ENCODE measurements at places on chromosomes 7 and 10.

DNA sequence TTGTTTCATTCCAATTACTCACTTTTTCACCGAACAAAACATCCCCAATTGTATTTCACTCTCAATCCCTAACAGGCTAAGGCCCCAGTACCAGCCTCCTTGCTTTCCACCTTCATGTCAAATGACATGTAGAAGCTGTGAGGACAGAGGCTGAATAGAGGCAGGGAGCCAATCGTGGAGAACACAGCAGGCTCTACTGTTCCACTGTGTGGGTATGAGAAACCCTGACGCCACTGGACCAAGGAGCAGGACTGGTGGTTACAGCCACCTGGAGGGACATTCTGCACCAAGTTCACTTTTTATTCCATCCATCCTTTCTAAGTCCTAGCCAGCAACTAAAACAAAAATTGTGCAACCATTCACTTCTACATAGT is 502.8 kb downstream of the SORCS1 start:
- no peak for DNase-seq

- no peak for DNase-seq
Observed at GRCh38 chr10:72821606-72822005, 71.9 kb upstream of the OIT3 start.

DNA sequence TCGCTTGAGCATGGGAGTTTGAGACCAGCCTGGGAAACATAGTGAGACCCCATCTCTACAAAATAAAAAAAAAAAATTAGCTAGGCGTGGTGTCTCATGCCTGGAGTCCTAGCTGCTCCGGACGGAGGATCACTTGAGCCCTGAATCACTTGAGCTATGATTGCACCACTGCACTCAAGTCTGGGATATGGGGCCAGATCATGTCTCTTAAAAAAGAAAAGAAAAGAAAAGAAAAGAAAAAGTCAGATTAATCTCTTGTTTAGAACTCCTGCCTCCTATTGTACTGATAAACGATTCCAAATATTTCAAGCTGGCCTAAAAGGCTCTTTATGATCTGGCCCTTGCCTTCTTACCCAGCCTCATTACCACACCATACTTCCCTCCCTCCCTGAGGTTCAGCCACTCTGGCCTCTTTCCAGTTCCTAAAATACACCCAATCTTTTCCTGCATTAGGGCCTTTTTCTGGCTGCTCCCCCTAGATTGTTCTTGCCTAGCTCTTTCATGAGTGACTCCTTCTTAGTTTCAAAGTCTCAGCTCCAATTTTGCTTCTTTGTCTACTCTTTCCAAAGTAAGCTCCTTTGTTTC is 41.7 kb downstream of the VCL start:
- DNase-seq, result no peak

DNA sequence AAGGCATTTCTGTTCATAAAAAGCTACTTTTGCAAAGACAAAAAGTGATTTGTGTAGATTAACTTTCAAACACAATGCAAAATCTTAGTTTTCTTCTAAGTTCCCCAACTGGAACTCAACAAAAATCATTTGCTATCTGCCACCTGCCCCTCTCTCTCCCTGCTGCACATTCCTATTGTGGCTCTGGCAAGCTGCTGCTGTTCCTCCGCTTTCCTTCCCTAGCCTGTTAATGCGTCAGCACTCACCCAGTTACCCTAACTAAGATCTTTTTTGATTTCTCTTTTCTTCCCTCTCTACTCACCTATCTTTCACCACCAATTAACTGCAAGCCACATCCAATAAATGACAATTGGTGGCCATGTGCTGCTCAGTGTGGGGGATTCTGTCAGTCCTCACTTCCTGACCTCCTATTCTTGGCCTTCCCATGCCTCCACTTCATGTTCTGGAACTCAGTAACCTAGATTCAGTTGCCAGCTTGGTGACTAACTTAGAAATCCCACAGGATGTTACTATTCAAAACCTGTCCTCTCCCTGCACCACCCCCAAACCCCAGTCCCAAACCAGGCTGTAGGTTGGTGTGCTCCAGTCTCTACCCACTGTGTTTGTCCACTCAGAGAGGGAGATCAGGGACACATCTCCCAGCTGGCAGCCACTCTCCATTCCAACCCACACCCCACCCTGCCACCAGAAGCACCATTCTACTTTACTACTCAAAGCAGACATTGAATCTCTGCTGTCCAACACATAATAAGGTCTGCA is 140.2 kb upstream of the CTTNBP2 start:
- DNase-seq, result no peak

GRCh38 chr7:74398426-74398825 is 55.3 kb upstream of the GTF2IRD1 start:
- no peak for DNase-seq

- no peak for DNase-seq
Observed at GRCh38 chr10:97531401-97531986, 32.8 kb downstream of the UBTD1 start.

- no peak for DNase-seq
Observed at GRCh38 chr10:113957013-113957412, 86.7 kb upstream of the ADRB1 start.

GRCh38 chr10:125694883-125695282 is 11.9 kb upstream of the TEX36 start:
- DNase-seq, result no peak

GRCh38 chr7:63012633-63013183 is 985.9 kb upstream of the ZNF722 start:
- no peak for DNase-seq

GRCh38 chr10:43880160-43880559 is 231.5 kb upstream of the ZNF32 start:
- no peak for DNase-seq

DNA sequence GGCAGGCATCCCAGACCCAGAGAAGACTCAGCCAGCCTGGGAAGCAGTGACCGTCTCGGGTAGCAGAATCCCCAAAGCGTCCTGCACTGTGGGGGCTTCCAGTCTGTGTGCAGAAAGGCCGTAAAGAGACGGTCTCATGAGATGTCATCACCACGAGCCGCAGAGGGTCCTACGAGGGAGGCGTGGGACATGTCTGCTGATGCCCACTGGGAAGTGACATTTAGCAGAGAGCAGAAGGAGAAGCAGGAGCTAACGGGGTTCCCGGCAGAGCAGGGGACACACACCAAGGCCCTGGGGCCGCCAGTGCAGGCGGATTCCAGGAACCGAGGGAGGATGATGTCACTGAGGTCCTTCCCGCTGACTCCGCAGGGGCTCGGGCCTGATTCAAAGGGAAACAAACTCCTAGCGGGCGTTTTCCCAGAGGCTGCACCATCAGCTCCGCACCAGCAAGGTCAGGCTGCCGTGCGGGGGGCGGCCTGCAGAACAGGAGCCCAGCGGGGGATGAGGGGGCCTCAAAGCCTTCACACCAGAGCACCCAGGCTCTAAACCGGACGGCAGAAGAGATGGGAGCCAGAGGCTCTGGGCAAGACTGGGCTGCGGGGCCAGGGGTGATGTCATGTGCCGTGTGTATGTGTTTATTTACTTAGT is 85.4 kb upstream of the PDGFA start:
- DNase-seq, result no peak

GRCh38 chr7:100680576-100681271 is 7.2 kb downstream of the GNB2 start:
- no peak for DNase-seq

GRCh38 chr7:91427051-91427450 is 162.8 kb downstream of the FZD1 start:
- no peak for DNase-seq

- DNase-seq, result no peak
Observed at GRCh38 chr7:154916381-154916780, 86.5 kb downstream of the PAXIP1 start.

- no peak for DNase-seq
Observed at GRCh38 chr10:60955957-60956425, 12.0 kb upstream of the RHOBTB1 start.

- DNase-seq, result no peak
Observed at GRCh38 chr7:78134256-78134655, 335.7 kb downstream of the PHTF2 start.

GRCh38 chr10:33938001-33938400 is 603.5 kb upstream of the NRP1 start:
- DNase-seq, result no peak

- peak; percentile 42 for DNase-seq
Observed at GRCh38 chr10:103244666-103245271, 918 bp upstream of the RPEL1 start.

- no peak for DNase-seq
Observed at GRCh38 chr7:105532709-105533460, 884 bp downstream of the RINT1 start.

DNA sequence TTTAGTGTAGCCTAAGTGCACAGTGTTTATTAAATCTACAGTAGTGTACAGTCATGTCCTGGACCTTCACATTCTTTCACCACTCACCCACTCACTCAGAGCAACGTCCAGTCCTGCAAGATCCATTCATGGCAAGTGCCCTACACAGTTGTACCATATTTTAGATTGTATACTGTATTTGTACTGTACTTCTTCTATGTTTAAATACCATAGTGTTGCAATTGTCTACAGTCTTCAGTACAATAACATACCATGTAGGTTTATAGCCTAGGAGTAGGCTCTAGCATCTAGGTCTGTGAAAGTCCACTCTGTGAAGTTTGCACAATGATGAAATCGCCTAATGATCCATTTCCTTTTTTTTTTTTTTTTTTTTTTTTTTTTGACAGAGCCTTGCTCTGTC is 12.0 kb downstream of the EEPD1 start:
- no peak for DNase-seq

GRCh38 chr7:80410081-80410480 is 101.8 kb downstream of the GNAT3 start:
- DNase-seq, result no peak

DNA sequence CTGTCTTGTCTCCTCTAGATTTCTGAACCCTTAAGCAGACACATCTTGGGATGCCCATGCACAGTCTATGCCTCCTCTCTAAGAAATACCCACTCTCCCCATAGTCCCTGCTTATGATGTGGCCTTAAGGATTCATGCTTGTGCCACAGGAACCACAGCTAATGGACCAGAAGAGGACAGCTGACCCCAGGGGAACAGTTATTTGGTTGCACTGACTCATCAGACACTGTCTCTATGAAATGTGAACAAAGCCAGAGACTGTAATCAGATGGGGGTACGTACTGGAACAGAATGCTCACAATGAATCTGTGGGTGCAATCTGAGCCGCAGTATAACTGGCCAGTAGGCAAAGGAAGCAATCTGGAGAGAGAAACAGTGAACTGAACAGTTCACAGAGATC is 121.9 kb downstream of the USP6NL start:
- no peak for DNase-seq

- DNase-seq, result no peak
Observed at GRCh38 chr7:108511939-108512338, 14.0 kb downstream of the PNPLA8 start.

- DNase-seq, result no peak
Observed at GRCh38 chr7:134947831-134948230, 38.5 kb upstream of the AGBL3 start.

DNA sequence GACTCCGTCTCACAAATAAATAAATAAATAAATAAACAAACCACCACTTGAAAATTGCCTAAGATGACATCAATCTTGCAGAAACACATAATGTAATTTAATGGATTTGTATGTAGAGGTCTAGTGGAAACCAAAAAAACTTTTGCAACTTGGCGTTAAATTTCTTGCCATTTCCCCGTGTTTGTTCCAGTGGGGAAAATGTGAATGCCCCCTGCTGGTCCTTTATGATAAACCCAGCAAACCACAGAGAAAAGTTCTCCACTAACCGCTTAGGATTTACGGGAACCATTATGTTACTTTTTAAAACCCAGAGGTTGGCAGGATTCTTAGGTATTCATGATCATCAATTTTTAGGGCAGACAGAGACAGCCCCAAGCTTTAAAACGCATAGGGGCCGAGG is 32.5 kb downstream of the LAMB4 start:
- no peak for DNase-seq

DNA sequence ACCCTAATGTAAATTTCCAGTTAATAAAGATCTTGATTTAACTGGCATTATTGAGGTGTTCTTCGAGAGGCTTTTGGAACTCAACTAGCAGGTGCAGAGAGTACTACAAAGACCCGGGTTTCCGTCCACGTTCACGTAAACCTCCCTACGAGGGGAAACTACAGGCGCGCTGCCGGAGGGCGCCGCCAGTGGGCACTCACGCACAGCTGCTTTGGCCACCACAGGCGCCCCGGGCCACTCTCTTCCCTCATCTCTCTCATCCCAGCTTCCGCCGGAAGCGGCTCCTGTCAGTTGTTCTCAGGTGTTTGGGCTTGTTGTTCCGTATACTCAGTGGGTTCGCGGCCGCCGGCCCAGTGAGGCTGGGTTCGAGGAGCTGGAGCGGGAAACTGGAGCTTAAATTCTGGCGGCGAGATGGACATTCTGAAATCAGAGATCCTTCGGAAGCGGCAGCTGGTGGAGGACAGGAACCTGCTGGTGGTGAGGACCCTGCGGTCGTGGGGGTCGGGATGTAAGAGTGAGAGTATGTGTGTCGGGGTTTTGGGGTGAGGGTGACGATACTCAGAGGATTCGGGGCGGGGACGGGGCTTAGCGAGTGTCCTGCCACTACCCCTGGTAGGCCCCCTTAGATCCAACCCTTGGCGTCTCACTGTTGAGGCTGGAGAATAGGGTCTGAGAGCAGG is at the start of gene PRPF18:
Gene PRPF18 (plus strand): TSS at position 290 of the 680 bp plus-strand sequence. CDS start 122 bp downstream, at position 412.
- DNase-seq, result peak; percentile 97

DNA sequence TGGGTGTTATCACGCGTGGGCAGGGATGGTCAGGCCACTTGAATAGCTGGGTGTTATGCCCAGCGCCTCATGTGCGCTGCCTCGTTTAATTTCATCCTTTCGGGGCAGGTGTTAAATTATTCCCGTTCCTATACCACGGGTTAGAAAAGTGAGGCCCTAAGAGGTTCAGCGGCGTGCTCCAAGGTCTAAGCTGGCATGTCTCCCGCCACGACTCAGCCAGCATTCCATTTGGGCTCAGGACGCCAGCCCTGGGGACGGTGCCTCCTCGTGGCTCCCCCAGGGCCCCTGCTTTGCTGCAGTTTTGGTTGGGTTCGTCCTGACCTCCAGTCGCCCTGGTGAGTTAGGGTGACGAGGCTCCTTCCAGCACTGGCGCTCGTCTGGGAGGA is 124.5 kb downstream of the TRRAP start:
- DNase-seq, result no peak

- DNase-seq, result no peak
Observed at GRCh38 chr10:53356616-53357349, 584.2 kb upstream of the MBL2 start.

DNA sequence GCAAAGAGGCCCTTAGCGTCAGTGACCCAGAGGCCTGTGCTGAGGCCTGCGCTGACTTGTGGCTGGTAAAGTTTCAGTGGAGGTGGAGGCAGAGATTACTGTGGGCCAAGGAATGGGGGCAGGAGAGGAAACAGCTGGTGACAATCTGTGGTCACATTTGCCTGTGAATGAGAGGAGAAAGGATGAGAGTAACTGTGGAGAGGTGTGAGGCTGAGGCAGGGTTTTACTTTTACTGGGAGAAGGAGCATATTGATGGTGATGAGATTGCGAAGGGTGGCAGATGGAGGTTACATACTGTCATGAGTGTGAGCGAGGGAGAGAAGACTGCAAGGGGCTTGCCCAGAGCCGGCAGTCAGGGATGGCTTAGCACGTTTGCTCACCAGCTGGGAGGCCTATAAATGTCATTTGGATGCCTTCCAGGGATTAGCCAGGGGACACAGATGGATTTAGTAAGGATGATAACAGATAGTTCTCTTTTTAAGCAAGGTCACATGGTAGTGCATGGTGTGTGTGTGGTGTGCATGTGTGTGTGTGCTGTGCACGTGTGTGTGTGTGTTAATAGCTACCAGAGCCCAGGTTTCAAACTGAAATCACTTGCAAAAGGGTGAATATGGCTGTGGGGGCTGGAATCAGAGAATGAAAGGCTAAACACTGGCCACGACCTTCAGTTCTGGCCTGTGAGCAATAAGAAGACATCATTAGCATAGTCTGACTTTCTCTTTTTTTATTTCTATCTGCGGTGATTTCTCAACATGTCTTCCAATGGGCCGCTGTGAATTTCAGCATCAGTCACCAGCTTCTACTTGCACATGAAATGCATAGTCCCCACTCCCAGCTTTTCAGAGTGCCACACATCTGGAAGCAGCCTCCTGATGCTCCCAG is 291.5 kb upstream of the ZNF32 start:
- DNase-seq, result no peak

Measured in NCI-H510A treated with DMSO at 0.1 percent for 48 hours (cell line).